Right cardiac atrium (tissue), 5 donors: ENCODE measurements at places on chromosomes 11 and 22.
A peak's percentile ranks its signal among the peaks of the same experiment; 100 is the strongest.

- no peak for DNase-seq
Observed at GRCh38 chr11:128021349-128022006, 565.9 kb downstream of the ETS1 start.

GRCh38 chr22:45240104-45240809 lies 437 bp downstream of the KIAA0930 start:
- DNase-seq, result no peak

DNA sequence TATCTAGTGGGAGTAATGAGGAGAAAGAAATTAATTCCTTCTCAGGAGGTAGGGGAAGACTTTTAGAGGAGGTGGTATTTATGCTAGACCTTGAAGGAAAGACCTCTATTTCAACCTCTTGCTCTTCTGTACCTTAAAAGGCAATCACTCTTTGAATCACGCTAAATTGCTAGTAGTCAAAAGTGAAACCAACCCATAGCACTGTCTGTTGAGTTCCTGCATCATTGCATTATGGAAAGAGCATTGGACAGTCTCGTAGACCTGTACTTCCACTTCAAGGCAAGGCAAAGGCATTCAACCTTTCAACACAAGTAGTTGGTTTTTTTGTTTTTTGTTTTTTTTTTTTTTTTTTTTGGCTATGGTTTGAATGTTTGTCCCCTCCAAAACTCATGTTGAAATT lies 770.4 kb downstream of the ETS1 start:
- no peak for DNase-seq

DNA sequence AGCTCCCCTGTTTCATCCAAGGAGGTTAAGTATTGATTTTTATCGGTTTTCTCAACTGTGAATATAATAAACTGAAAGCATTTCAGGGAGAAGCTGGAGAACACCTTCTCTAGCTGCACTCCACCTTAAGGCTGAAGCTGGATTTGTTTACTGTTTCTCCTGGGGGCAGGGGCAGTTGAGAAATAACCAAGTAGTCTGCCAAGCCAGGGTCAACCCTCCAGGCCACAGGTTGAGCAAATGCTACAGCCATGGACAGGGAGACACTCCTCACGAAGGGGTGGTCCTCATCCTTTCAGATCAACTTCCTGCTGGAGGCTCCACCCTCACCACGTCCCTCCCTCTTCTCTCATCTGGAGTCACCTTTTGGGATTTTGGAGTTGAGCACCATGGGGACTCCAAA lies at the start of gene TTC36:
Gene TTC36, plus strand, starts transcription at position 366 of the 400 bp plus-strand sequence. Its CDS starts 21 bp downstream, at position 387.
- DNase-seq, result no peak

DNA sequence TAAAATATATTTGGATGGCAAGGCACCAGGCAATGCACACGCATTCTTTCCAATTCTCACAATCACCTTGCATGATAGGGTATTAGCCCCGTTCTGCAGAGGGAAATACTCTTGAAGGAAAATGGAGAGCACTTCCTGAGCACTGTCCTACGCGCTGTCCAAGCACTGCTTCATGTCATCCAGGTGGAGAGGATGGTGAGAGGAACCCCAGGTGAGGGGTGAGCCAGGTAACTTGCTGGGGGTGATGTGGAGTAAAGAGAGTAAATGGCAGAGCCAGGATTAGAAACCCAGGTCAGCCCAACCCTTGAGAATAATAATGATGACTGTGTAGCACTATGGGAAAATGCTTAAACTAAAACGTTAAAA lies 711 bp upstream of the PACSIN2 start:
- DNase-seq, result no peak

GRCh38 chr11:114163229-114163631 lies 103.7 kb downstream of the ZBTB16 start:
- no peak for DNase-seq

DNA sequence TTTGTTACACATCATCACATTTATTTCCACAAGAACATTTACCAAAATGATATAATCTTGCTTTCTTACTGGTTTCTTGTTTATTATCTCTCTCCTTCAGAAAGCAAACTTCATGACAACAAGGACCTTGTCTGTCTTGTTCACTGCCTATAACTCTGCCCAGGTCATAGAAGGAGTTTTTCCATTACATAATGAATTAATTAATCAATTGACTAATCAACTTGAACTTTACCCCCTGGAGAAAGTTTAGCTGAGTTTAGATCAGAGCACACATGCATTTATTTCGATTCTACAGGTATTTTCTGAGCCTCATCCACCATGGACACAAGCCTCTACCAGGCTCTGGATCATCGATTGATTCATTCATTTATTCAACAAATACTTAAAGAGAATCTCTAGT lies 6.3 kb upstream of the PRG2 start:
- DNase-seq, result no peak

- DNase-seq, result peak; percentile 31
Observed at GRCh38 chr11:131875611-131876010, 505.2 kb downstream of the NTM start.

DNA sequence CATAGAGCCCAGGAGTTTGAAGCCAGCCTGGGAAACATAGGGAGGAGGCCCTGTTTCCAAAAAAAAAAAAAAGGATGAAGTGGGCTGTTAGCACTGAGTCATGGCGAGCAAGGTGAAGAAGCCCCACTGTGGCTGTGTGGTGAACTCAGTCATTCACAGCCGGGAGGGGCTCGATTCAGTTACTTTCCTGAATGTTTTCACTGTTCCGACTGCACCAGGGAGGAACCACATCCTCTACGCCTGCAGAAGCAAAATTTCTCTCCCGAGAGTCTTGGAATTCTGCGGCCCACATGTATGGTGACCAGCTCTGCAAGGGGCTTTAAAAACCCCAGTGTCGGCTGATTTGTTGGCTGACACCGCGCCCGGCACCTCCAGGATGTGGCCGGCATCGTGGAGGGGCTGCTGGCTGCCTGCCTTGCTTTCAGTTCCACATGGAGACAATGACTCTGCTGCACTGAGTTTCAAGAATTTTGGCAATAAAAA lies 27.8 kb upstream of the GRAMD4 start:
- peak; percentile 70 for DNase-seq

- DNase-seq, result no peak
Observed at GRCh38 chr11:86610559-86611341, 61.7 kb downstream of the ME3 start.

DNA sequence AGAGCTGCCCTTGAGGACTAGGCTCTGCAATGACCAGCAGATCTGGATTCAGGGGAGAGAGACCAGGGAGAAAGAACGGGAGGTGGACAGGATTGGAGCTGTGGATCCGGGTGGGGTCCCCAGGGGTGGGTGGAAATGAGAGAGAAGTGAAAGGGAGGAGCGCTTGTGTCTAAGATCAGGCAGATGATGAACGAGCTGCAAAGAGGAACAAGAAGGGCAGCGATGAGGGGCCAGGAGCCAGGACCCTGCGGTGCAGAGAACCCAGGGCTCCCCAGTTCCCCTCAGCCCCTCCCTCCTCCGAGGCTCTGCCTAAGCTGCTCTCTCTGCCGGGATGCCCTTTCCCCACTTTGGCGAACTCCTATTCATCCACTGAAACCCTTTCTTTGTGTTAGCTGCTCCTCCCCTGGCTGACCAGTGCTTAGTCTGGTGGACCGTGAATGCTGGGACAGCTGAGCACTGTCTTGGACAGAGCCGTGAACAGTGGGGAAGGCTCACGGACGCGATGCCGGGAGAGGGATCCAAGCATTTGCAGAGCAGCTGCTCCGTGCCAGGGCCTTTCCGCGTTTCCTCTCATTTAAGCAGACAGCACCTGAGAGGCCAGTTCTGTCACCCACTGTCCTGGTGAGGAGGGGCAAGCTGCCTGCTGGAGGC lies 35.9 kb downstream of the SHISAL1 start:
- no peak for DNase-seq

DNA sequence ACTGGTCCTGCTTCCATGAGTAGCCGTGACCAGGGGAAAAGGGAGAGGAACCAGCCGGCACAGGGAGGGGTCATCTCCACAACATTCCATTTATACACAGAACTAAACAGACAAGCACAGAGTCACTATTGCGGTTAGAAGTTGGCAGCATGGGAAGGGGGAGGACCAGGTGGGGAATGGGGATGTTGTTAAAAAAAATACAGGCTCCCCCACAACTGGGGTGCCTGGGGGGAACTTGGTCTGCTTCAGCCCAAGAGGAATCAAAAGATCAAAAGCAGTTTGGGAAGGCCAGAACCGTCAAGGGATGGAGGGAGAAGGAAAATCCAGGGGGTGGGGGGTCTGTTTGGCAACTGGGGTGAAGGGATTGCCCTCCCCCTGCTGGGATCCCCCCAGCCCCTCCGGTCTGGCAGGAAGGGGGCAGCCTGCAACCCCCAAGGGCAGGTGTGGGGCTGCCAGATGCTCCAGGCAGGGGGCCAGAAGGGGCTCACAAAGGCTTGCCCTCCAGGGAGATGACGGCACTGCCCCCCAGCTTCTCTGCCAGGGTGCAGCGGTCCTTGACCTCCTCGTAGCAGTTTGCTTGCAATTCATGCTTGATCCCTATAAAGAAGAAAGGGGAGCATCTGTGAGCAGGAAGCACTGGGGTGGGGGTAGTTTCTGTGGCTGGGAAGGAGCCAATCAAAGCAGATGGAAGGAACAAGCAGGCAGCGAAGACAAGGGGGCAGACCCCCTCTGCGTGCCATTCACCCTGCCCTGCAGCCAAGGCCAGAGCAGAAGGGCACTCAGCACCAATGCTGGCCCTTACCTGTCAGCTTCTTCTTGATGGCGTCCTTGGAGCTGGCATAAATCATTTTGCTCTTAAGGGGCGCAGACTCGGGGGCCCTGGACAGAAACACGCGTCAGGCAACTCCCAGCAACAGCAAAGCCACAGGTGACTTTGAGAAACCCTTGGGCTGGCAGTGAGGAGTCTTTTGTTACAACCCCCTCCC lies 2.8 kb downstream of the CFL1 start:
- DNase-seq, result peak; percentile 66

- DNase-seq, result peak; percentile 85
Observed at GRCh38 chr11:6654281-6655019, 1.2 kb downstream of the DCHS1 start.

GRCh38 chr22:25955323-25955722 lies 213.3 kb downstream of the MYO18B start:
- DNase-seq, result no peak

- DNase-seq, result no peak
Observed at GRCh38 chr22:23750367-23750713, 572 bp downstream of the ZNF70 start.

DNA sequence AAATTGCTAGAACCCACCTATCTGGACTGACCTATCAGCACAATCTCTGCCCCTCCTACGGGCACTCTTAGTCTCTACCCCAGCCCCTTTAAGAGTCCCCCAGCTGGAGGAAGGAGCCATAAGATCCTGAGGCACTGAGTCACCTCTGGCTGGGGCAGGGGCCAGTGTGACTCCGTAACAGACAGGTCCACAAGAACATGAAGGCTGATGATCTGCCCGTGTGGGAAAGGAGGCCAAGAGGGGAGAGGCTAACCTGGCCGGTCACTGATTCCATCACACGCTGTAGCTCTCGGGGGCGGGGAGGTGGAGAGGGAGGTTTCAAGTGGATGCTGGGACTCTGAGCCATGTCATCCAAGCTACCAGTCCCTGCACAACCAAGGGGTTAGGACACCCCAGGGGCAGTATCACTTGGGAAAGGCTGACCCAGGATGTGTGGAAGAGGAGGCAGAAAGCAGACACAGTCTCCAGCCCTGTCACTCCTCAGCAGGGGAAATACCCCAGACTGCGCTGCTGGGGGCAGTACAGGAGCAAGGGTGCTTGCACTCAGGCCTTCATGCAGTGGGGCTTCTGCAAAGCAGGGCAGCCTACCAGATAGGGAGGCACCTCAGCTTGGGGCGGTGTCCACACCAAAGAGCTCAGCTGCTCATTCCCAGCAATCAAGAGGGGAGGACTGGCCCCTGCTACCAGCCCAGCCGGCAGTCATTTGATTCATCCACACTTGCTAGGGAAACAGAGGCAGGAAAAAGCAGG lies 22.3 kb downstream of the ARHGAP1 start:
- no peak for DNase-seq

DNA sequence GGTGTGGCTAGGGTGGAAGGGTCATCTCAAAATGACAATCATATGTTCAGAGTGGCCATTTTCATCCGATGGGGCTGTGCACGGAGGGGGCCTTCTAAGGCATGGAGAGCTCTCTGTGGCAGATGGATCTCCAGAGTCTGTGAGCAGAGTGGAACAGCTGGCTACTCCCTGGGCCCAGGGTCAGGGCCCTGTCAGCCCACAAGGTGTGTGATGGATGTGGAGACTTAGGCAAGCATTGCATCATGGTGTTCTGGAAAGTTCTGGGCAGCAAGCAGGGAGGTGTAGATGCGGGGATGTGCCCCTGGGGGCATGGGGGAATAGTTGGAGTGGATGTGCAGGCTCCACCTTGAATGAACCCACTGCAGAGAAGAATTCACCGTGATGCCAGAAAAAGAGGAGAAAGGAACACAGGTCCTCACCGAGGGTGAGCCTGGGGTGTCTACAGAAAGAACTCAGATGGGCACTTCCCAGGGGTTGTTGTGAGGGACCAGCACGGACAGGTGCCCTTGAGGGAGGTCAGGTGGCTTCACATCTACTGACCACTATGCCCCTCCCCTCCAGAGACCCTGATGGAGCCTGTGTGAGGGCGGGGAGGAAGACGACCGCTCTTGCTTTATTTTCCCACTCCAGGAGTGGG lies 51.1 kb downstream of the CHRDL2 start:
- peak; percentile 20 for DNase-seq

DNA sequence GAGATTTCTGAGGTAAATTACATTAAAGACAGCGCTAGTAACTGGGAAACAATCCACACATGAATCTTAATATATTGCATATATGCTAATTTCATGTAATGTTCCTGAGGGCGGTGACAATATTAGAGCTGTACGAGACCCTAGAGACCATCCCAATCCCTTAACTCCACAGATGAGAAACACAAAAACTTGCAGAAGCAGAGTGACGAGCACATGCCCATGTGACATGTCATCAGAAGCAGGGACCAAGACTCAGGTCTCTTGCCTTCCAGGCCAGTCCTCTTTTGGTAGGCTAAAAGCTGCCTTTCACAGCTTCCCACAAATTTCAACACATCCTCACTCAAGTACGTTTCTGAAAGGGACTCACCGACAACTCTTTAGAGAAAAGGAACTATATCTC lies 11.8 kb downstream of the MAPK1 start:
- DNase-seq, result no peak

DNA sequence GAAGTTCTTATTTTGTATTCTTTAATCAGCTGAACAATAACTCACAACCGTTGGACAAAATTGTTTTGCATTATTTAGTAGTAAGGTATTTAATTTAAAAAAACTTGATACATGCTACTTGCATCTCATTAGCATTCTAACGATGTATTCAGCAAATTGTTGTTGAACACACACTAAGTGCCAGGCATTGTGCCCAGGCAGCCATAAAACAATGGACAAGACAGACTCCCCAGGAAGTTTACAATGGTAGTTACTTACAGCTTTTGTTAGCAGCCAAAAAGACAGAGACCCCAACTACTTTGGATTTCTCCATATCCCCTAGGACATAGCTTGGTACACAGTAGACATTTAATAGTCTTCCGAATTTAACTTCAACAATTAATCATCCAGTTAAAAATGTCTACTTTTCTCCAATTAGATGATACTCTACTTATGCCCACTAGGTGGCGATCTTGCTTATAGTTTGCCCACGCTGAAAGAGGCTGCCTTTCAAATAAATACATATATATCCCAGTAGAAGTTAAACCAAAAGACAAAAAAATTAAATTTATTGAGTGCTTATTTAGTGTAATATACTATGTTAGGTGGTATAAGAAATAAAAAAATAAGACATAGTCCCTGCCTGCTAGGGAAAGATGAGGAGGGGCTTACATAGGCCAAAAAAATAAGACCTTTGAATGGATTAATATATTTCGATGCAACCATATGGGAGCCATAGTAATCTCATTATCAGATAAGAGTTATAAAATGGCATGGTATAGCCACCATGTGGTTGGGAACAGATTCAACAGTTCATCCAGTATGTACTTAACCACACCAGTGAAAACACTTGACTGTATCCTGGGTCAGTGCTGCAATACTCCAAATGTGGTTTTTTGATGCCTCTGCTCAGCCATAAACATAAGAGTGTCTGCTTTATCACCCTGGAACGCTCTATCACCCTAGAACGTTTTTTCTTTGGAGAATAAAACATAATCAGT lies 2.0 kb upstream of the FJX1 start:
- DNase-seq, result no peak
